Anterior cingulate cortex (tissue), 58 donors: ENCODE measurements at places on chromosomes 16 and 17.

- no peak for DNase-seq
Observed at GRCh38 chr17:66240630-66241029, 11.4 kb upstream of the APOH start.

- DNase-seq, result no peak
Observed at GRCh38 chr16:11306381-11306780, 25.3 kb upstream of the PRM1 start.

DNA sequence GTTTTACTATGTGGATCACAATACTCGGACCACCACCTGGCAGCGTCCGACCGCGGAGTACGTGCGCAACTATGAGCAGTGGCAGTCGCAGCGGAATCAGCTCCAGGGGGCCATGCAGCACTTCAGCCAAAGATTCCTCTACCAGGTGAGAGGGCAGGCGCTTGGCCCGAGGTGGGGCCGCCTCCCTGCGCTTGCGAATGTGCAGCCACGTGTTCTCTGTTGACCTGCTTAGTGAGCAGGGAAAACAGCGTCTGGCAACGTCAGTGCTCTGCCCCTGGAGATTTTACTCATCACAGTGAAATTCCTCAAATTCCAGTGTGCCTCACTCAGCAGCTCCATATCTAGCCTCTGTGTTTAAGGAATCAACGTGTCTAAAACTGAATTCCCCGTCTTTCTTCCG lies 33.4 kb upstream of the CLEC18A start:
- no peak for DNase-seq

DNA sequence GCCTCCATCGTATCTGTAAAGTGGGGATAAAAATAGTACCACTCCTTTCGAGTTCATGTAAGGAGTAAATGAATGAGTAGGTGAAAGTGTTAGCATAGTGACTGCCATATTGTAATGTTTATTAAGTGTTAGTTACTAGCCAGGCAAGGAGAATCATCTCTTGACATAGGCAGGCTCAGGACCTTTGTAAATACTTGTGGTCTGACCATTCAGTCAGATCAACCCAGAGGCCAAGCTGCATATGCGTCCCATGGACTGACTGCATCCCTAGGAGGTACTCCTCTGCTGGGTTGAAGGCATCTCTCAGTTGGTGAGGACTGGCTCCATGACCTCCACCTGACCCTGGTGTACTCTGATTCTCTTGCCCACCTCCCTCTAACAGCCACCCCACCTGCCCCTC lies 40.5 kb upstream of the CDRT4 start:
- DNase-seq, result no peak

- DNase-seq, result no peak
Observed at GRCh38 chr16:27316038-27316680, 2.4 kb downstream of the IL4R start.

GRCh38 chr17:57622683-57623433 lies 122.2 kb downstream of the CCDC182 start:
- no peak for DNase-seq

GRCh38 chr16:85126705-85127378 lies 14.6 kb upstream of the CIBAR2 start:
- peak; percentile 37 for DNase-seq

GRCh38 chr17:77445760-77446532 lies 305.2 kb downstream of the SEC14L1 start:
- DNase-seq, result no peak

DNA sequence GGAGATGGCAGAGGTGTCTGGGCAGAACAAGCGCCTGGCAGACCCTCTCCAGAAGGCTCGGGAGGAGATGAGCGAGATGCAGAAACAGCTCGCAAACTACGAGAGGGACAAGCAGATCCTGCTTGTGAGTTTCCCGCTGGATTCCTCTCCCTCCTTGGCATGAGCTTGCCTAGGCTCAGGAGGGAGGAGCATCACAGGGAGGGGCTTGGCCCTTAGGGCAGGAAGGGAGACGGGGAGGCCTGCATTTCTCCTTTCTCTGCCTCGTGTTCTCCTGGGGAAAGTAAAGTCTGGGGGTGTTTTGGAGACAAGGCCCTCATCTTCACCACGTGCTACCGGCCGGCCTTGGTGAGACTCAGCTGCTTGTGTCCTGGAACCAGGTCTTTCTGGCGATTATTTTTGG lies 18.0 kb upstream of the DBNDD1 start:
- DNase-seq, result no peak

DNA sequence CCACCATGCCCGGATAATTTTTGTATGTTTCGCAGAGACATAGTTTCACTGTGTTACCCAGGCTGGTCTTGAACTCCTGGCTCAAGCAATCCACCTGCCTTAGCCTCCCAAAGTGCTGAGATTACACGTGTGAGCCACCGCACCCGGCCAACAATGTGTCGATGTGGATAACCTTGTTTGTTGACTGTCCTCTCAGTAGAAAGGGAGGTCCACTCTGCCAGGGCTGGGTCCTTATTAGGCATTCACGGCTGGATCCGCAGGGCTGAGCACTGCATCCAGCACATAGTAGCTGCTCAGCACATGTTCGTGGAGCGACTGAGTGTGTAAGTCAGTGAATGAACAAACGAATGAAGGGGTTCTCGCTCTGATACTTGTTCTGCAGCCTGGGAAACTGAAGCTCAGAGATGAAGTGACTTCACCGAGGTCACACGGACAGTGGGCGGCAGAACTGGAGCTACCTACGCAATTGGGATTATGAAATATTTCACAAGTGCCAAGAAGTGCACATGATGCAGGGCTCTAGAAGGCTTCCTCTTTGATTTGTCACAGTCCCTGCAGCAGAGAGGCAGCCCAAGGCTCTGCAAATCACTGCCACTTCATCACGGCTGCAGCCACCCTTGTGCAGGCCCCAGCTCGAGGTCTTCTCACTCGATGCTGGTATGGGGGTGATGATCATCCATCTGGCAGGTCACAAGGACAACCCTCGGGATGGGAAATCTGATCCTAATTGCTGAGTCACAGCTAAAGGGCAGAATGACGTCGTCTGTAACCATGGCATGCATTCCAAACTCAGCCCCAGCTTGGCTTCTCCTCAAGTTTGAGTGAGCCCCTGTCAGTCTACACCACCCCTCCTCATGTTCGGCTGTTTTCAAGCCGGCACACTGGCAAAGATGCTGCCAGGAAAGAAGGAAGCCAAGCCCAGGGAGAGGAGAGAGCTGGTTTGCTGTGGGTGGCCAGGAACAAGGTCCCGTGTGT lies 28.0 kb upstream of the SNN start:
- DNase-seq, result peak; percentile 53

GRCh38 chr17:6245301-6246177 lies 175.4 kb downstream of the WSCD1 start:
- no peak for DNase-seq

DNA sequence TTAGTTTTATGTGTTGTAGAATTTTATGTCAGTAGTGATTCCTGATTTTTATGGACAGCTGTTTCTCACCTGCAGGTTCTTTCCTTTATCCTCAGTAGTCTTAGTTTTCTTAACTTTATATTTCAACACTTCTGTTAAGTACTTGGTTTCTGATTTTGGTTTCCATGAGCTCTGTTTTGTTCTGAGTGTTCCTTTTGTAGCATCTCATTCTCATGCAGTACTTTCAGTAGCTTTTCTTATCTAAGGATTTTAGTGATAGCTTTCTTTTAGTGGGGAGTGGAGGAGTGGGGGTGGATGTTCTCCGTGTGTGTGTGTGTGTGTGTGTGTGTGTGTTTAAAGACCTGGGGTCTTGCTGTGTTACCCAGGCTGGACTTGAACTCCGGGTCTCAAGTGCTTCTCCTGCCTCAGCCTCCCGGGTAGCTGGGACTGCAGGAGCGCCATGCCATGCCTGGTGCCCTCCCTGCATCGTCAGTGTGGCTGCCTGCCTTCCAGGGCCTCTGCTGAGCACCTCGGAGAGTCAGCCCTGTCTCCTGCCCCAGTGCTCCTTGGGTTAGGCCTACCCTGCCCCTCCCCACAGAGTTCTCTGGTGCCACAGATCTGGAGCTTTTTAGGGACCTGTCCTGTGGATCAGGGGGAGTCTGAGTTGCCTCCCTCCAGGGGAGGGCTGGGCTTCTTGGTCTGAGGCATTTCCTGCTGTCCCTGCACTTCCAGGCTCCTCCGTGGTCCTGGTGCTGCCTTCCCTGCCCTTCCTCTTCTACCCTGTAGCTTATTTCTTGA lies 4.3 kb upstream of the ZNF750 start:
- DNase-seq, result no peak

- DNase-seq, result no peak
Observed at GRCh38 chr16:49832177-49832576, 23.7 kb downstream of the ZNF423 start.

- DNase-seq, result no peak
Observed at GRCh38 chr17:33712120-33712519, 419.0 kb upstream of the ASIC2 start.

DNA sequence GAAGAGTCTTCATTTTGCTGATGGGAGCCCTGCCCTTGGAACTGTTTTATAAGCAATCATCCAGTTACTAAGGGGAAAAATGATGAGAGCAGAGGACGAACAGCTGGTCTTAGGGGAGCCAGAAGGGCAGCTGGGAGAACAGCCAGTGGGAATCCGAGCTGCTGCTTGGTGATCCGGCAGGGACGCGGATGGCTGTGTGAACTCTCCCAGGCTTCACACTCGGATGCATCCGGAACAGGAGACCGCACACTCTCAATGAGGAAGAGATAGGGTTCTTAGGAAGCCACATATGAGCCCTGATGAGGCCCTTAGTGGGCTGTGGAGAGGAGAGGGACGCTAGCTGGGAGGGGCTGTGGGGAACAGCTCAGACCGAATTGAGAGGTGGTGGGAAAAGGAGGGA lies 5.0 kb upstream of the CACNG5 start:
- no peak for DNase-seq

DNA sequence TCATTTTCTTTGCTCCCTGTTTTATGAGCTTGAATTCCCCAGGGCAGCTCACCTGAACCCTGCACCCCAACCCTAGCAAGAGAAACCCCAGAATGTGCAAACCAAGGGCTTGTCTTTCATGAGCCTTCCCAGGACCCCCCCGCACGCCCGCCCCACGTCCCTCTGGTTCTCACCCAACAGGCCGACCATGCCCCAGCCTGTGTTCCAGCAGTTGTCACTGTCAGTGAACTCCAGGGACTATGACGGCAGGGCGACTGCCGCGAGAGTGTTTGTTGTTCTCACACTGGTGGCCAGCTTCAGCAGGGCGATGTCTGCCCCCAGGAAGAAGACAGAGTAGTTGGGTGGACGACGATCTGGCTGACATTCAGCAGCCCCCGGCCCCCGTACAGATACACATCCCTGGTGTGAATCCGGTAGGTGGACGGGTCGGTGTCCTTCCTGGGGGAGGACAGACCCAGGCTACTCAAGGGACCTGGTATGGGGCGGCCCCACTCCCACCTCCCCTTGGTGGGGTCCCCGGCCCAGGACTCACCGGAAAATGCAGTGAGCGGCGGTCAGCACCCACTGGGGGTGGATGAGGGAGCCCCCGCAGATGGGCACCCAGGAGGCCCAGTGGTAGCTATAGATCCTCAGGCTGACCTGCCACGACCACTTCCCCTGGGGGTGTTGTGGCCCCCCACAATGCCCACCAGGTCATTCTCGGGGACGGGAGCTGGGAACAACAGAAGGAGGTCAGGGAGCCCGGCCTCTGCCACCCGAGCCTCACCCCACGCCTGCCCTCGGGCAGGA lies 20.1 kb downstream of the TPSD1 start:
- DNase-seq, result no peak

GRCh38 chr16:54519161-54519695 lies 232.6 kb upstream of the IRX3 start:
- DNase-seq, result no peak

GRCh38 chr16:71474864-71475263 lies 12.8 kb upstream of the ZNF23 start:
- DNase-seq, result no peak

DNA sequence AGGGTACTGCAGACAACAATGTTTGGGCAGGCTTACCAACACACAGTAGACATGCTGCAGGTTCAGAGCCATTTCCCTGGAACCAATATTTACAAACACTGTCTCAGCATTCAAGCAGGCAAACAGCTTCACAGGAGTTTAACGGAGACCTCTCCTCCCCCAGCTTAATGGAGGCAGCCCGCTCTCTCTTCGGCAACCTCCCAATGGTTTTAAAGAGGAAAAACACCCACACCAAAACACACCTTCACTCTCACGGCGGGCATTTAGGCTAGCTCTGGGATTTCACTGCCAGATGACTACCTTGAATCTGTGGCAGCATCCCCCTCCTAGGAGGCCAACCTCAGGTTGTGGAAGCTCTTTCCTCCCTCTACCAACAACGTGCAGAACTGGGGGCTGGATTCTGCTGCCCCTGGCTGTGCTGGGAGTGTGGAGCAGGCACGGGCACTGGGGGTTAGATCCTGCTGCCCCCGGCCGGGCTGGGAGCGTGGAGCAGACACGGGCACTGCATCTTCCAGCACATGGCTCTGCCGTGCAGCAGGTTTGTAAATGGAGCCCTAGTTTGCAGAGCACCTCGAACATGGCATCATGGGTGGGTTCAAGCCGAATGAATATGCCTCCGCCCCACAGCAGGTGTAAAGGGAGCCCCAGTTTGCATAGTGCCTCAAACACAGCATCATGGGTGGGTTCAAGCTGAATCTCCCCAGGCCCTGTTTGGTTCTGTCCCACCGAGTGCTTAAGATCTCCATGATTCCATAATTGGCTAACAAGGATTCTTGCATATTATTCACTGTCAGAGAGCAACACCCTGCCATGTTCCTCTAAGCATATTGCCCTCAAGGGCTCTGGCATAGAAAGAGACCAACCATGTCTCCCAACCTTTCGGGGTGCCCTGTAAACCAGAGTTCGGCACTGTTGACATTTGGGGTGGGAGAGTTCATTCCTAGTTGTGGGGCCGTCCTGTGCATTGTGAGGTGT lies 86.4 kb downstream of the RBFOX3 start:
- no peak for DNase-seq

DNA sequence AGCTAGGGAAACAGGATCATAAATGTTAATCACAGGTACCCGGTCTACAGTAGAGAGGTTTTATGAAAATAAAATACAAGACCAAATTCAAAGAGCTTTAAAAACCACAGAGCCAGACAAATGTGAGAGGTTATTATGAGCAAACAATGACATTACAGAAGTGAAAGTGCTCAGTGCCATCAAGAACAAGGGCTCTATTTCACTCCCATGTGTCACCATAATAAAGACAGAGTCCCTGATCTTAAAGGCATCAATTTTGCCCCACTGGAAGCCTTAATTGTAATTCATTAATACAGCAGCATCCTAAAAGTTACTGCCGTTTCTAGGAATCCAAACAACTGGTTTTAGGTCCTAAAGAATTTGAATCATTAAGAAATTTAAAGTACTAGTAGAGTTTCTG lies 43.7 kb upstream of the CDRT4 start:
- DNase-seq, result no peak

DNA sequence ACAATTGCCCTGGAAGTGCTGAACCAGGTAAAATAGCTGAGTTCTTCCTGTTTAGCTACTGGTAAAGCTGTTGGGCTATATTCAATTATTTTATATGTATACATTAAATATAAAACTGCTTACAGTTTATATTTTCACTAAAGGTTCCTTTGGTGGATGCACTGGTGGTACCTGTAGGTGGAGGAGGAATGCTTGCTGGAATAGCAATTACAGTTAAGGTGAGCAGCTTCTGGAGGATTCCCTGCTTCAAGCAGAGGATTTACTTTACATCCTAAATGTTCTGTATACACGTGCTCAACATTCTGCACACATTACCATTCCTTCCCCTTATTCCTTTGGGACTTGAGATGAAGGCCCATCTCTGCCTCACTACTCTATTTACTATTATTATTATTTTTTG lies 14.9 kb downstream of the TSR1 start:
- no peak for DNase-seq
